ENCODE measurements at places on chromosomes 3 and 15.

DNA sequence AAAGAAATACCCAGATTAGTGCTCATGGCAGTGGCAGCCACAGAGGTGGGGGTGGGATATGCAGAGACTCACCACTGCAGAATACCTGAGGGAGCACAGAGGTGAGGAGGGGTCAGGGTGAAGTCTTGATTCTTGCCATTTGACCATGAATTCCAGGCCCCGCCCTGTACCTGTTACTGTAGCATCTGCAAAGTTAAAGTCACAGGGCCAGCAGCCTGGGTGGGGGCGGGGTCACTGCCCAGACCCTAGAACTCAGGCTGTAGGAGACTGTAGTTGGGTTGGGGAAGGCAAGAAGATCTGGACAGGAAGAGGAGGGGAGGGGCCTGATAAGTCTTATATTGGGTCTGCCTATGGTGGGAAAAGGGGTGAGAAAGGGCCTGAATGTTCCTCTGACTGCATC is 14.5 kb downstream of the CCDC71 start:
- no peak for DNase-seq

DNA sequence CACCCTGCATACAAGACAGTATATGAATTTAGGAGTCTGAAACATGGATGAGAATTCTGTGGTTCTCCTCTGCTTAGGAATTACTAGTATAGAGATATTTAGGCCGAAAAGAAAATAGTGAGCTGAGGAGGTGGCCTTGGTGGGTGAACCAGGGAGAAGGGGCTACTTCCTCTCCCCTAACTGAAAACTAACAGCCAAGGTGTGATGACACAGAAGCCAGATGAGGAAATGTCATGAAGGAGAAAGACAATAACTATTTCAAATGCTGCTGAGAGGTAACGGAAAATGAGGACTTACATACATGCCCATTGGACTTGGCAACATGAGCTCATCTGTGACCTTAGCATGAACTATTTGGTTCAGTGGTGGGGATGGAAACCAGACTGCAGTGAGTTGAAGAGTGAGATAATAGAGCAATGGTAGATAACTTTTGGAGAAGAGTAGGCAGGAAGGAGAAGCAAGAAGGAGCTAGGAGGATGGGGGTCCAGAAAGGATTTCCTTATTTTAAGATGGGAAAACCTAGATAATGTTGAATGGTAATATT is 114.4 kb upstream of the TSPAN3 start:
- DNase-seq: no peak

- DNase-seq: no peak
Observed at GRCh38 chr3:128683957-128684356, 33.3 kb upstream of the RPN1 start.

- DNase-seq: no peak
Observed at GRCh38 chr3:133574260-133574881, 885 bp downstream of the CDV3 start.

- DNase-seq: no peak
Observed at GRCh38 chr3:5013021-5013906, 34.0 kb downstream of the BHLHE40 start.

GRCh38 chr3:55673764-55674163 is 186.7 kb upstream of the WNT5A start:
- DNase-seq: no peak

Data from activated naive CD4-positive, alpha-beta T cell (primary cell).